Germinal center (tissue), 1 donor: ENCODE measurements at places on chromosomes 6 and 20.

DNA sequence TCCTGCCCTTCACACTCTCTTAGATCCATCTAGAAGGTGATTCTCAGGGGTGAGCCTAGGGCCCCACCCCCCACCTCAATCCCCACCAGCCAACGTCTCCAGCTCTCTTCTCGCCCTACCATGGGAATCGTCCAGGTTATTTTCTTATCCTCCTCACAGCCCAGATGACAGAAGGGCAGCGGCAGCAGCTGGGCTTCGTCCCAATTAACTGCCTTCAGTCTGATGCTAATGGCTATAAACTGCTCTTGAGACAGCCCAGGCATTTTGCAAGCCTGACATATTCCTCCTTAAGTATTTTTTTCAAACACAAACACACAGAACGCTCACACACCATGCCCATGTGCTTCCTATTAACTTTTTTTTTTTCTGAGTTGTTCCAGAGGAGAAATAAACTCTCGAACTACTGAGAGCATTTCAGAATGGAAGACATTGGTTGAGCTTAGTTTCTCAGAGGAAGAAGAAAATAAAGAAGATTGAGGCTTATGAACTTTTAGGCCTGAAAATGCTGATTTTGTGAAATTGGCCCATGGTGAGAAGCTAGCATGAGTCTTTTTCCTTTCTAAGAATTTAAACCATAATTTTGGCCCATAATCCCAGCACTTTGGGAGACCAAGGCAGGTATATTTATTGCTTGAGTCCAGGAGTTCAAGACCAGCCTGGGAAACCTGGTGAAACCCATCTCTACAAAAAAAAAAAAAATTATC, 124.6 kb downstream of the EYA2 start:
- DNase-seq: no peak

GRCh38 chr6:167722634-167723309, 103.9 kb upstream of the AFDN start:
- no peak for DNase-seq

DNA sequence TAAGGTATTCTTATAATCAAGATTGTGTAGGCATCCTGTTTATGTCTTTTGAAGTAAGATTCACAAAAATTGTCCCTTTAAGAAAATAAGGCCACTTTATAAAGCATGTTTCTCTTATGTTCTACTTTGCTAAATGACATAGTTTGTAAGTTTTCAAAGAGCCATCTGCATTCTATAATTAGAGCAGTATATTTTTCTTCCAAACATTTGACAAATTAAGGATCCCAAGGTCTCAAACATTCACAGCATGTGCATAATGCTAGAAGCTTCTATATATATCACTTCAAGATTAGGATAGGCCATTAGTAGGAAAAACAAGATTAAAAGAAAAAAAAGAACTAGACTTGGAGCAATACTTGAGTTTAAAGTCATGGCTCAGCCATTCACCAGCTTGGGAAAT, 55.9 kb upstream of the DOK5 start:
- no peak for DNase-seq

- DNase-seq: no peak
Measured at GRCh38 chr20:58352468-58352867, 36.6 kb upstream of the VAPB start.

- no peak for DNase-seq
Measured at GRCh38 chr6:157652601-157653363, 170.3 kb upstream of the SNX9 start.

- no peak for DNase-seq
Measured at GRCh38 chr20:48186447-48186846, 401.2 kb upstream of the SULF2 start.

DNA sequence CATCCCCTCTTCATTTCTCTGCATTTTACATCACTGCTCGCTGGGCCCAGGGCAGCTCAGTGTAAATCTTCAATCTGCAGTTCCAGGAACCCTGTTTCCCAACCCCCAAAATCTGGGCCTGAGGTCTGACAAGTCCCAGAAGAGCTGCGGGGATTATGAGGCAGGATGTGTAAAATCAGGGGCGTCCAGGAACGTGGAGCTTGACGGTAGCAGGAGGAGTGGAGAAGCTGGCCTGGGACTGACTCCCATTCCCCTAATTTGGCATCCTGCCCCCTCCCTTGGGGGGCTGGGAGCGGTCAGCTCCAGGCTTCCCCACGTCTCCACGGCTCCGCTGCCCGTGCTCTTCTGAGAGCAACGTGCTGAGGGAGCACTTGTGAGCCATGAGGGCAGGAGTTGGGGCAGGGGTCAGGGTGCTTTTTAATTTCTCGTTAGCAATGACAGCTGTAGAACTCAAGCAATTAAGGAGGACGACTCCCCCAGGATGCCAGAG, 23.4 kb upstream of the VEGFA start:
- no peak for DNase-seq

- no peak for DNase-seq
Measured at GRCh38 chr20:1920826-1921225, 25.6 kb downstream of the SIRPA start.

DNA sequence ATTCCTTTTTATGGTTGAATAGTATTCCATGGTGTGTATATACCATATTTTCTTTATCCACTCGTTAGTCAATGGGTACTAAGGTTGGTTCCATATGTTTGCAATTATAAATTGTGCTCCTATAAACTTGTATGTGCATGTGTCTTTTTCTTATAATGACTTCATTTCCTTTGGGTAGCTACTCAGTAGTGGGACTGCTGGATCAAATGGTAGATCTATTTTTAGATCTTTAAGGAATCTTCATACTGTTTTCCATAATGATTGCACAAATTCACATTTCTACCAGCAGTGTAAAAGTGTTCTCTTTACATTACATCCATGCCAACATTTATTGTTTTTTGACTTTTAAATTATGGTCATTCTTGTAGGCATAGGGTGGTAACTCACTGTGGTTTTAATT, 164.3 kb downstream of the TASP1 start:
- no peak for DNase-seq

DNA sequence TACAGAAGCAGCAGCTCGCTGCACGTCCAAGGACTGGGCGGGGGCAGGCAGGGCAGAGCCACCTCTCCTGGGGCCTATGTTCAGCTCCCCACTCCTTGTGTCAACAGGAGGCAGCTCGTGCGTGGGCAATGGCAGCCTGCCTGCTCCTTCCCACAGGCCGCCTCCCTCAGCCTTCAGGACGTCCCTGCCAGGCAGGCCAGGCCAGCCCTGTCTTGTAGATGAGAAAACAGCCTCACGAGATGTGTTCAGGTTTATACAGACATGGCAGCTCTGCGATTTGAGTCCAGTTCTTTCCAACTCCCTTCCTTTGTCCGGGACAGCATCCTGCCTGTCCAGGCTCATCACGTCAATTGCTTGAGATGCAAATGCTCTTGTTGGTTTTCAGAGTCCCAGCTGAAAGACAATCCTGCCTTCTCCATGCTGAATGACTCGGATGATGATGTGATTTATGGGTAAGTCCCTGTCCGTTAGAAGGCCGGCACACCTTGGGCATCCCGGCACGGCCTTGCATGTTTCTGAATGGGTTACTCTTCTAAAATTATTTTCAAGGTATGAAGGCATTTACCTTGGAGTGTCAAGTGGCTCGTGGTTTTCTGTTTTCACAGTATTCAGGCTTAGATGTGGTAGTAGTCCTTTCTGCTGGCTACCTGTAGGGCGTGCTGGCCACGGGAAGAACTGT, 13.5 kb downstream of the DYNLT1 start:
- DNase-seq: no peak
